Stimulated activated CD4-positive, alpha-beta T cell treated with anti-CD3 and anti-CD28 coated beads, Interleukin-4, amount 100 ng/mL, for 4 hours (primary cell): ENCODE measurements at places on chromosomes 2 and 18.

- DNase-seq: no peak
Observed at GRCh38 chr2:83742117-83742782, 716.8 kb downstream of the SUCLG1 start.

GRCh38 chr2:11435036-11435435 lies 30.9 kb downstream of the E2F6 start:
- no peak for DNase-seq

- DNase-seq: no peak
Observed at GRCh38 chr2:112150851-112151250, 12.7 kb downstream of the FBLN7 start.

DNA sequence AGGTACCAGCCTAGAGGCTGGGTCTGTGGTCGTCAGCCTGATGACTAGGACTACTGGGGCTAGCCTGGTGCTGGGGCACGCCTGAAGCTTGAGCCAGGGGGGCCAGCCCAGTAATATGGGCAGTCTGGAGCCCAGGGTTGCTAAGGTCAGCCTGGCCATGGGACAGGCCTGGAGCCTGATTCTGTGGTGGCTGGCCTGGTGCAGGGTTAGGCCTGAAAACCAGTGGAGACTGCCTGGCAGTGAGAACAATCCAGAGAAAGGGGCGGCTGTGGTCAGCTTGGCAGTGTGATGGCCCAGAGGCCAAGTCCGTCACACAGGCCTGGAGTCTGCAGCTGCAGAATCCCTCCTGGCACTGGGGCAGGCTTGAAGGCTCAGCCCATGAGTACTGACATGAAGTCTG lies 445.8 kb downstream of the SATB2 start:
- DNase-seq: no peak

DNA sequence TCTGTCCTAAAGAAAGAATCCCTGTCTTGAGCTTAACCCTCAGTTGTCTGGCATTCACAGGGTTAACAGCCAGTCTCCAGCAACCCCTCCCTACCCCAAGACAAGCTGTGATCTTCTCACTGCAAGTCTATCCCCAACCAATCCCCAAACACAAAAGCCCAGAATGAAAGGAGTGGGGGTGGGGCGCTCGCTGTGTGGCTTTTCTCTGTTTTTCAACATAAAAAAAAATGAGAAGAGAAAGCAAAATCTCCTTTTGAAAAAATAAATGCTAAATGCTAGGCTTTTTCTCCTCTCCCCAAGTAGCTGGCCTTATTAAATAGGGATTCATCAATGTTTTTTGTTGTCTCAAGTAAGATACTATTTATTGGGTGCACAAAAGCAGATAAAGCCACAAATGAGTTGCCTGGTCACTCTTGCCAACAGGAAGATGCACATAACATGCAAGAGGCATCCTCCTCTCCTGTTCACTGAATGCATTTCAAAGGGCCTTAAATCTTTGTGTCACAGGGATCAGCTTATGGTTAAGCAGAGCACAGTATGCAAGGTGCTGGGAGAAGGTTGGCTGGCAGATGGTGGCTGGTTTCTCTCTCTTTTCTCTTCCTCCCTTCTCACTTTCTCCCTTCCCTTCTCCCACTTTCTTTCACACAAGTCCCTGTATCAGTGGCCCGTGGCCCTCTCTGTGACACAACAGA lies 225.6 kb downstream of the CMPK2 start:
- DNase-seq: no peak

- peak; percentile 71 for DNase-seq
Observed at GRCh38 chr18:75070625-75071483, 138.1 kb downstream of the PTGR3 start.
